ENCODE measurements at places on chromosomes 7 and 10.

DNA sequence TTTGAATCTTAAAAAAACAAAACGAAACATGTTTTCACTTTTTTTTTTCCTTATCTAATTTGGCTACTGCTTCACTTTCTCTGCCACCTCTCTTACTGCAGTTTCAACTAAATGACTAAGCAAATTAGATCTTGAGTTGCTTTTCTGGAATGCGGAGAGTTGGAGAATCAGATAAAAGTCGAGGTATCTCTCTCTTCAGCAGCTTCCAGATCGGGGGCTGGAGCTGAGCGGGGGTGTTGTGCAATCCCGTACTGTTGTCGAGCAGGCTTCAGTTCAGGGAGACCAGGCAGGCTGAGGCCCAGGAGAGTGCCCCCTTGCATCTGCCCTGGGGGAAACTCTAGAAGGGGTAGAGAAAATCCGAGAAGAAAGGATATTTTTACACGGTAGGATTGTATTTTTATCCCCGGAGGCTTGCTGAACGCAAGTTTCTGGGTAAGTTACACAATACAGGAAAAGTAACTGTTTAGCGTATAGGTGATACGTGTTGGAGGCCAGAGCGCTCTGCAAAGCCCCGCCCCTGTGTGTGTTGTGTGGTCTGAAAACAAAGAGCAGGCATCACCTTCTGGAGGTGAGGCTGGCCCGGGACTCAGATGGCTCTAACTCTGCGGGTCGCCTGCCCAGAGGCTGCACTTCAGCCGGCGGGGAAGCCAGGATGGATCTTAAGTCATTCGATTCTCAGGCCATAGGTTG lies 116.6 kb downstream of the KLF6 start:
- peak; percentile 58 for DNase-seq

DNA sequence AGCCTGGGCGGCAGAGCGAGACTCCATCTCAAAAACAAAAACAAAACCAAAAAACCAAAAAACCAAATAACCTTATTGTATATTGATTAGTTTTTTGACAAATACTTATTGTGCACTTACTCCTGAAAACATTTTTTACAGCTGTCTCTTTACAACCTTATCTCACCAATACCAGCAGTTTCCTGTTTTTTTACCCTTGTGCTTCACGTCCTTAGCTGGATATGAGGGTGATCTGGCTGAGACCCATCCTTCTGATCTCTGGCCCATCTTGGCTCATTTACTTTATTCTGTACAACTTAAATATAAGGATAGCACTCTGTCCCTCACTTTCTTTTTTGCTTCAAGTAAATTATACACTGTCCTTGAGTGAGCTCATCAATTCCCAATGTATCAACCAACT lies 104.6 kb upstream of the DNAJB12 start:
- no peak for DNase-seq

DNA sequence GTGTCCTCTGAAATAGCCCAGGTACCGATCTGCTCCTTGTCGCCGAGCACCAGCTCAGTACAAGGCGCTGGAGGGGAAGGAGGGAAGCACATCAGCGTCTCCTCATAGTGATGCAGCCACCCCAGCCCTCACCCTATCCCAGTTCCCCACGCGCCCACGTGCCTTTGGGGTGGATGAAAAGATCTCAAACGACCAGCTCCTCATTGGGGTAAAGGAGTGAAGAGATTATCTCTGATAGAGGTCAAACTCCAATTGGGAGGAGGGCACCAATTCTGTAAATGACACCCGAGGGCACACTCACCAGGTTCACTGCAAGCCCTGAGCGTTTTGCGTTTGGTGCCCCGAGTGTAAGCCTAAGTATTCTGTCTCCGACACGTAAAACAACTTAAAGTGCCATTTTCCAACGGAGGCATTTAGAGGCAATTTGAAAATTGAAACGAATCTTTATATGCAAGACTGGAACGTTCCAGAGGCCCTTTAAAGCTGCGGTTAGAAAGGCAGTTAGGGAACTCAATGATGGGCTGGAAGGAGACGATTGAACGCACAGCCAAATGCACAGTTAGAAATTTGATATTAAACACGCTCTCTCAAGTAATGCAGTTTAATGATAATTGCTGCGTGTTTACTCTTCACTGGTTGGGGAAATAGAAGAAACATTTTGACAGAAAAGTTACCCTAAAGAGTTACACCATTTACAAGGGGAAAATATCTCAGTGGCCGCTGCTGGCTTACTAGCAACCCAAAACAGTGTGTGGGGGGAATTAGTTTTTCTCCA lies 8.9 kb upstream of the EMX2 start:
- no peak for DNase-seq

- DNase-seq, result no peak
These were observed 148.2 kb upstream of the LRRTM3 start for GRCh38 chr10:66777665-66778064.

DNA sequence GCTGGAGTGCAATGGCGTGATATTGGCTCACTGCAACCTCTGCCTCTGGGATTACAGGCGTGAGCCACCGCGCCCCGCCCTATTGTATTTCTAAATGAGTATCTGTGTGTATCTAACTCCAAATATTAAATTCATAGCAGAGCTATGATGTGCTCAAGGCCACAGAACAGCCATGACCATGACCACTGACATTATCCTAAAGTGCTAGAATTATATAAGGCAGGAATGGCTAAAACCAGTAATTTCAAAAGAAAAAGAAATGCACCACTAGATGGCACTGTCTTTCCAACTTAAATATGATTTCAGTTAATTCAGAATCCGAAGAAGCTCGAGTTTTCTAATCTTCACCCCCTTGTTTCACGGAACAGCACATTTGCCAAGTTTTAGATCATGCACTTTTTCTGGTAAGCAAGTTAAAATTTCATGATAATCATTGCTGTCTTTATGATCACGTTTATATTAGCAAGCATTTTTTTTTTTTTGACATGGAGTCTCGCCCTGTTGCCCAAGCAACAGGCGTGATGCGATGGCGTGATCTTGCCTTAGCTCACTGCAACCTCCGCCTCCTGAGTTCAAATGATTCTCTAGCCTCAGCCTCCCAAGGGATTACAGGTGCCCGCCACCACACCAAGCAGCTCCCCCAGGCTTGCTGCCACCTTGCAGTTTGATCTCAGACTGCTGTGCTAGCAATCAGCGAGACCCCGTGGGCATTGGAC lies 65.3 kb downstream of the OR13A1 start:
- no peak for DNase-seq
